NCI-H82 (cell line): ENCODE measurements at places on chromosomes 4 and X.

GRCh38 chr4:25925486-25926201 lies 11.6 kb downstream of the SMIM20 start:
- peak; percentile 63 for DNase-seq

DNA sequence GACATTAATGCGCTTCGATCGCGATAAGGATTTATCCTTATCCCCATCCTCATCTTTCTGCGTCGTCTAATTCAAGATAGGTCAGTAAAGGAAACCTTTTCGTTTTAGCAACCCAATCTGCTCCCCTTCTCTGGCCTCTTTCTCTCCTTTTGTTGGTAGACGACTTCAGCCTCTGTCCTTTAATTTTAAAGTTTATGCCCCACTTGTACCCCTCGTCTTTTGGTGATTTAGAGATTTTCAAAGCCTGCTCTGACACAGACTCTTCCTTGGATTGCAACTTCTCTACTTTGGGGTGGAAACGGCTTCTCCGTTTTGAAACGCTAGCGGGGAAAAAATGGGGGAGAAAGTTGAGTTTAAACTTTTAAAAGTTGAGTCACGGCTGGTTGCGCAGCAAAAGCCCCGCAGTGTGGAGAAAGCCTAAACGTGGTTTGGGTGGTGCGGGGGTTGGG lies 528 bp upstream of the FGF2 start:
- DNase-seq = peak; percentile 12

- DNase-seq = no peak
Observed at GRCh38 chr4:184420402-184420801, 53.9 kb downstream of the IRF2 start.

- DNase-seq = no peak
Observed at GRCh38 chr4:52102587-52102986, 51.5 kb downstream of the SPATA18 start.

DNA sequence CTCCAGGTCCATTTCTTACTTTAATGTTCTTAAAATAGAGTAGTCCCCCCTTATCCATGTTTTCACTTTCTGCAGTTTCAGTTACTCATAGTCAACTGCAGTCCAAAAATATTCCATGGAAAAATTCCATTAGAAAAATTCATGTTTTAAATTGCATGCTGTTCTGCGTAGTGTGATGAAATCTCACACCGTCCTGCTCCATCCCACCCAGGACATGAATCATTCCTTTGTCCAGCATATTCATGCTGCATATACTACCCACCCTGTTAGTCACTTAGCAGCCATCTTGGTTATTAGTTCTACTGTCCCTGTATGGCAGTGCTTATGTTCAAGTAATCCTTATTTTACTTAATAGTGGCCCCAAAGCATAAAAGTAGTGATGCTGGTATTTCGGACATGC lies 5.4 kb upstream of the PDLIM5 start:
- DNase-seq = no peak

DNA sequence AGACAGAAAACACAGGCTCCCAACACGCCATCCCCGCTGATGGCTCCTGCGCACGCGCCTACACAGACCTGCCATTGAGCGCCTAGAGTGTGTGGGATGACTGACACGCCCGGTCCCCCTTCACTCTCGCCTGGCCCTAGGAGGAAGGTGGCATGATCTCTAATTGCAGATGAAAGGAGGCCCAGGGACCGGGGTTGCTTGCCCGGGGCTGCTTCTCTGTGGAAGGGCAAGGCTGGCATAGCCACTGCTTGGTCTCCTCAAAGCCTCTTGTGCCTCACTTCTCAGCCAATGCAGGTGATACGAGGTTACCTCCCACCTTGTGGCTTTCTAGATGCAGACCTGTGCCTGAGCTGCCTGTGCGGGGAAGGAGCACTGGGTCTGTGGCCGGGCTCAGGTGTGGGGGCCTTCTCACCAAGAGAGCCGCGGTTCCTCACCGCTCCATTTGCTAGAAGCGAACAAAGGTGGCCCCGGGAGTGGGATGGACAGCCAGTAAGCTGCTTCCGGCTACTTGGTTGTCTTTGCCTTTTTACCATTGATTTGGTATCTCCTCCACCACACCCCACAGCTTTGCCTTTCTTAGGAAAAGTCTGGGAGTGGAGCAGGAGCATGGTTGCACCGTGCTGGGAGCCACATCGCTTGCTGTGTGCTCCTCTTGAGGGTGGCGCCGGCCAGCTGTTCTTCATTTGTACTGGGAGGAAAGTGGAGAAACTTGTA lies 47.0 kb downstream of the TBC1D14 start:
- no peak for DNase-seq

DNA sequence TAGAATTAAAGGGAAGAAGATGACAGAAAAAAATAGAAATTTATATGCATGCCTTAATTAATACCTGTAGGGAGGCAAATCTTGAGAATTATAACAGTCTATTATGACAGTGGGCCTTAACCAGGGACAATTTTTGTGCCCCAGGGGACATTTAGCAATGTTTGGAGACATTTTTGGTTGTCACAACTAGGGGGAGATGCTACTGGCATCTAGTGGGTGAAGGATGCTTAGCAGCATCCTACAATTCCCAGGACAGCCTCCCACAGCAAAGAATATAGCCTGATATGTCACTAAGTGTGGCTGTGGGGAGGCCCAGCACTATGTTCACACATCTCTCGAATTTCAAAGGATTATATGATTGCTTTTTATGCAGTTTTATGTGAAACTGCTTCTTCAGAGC lies 10.5 kb downstream of the GPR82 start:
- peak; percentile 45 for DNase-seq

DNA sequence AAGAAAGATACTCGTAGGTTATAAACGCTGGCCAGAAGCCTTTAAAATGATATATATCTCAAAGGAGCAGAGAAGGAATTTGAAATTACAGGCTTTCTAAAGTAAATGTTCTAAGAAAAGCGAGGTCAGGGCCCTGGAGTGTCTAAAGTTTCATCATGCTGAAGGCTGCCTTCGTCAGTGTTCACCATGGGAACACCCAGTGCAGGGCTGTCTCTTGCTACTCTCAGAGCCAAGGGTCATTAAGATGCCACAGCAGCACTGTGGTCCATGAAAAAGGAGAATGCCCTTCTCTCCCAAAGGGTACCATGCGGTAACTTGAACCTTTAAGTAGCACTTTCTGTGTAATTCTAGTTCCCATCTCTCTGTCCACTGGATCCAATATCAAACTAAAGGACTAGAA lies 174.5 kb upstream of the NWD2 start:
- no peak for DNase-seq

- no peak for DNase-seq
Observed at GRCh38 chr4:16760617-16761363, 137.7 kb downstream of the LDB2 start.

GRCh38 chrX:150504397-150505182 lies 63.8 kb upstream of the MTM1 start:
- no peak for DNase-seq

DNA sequence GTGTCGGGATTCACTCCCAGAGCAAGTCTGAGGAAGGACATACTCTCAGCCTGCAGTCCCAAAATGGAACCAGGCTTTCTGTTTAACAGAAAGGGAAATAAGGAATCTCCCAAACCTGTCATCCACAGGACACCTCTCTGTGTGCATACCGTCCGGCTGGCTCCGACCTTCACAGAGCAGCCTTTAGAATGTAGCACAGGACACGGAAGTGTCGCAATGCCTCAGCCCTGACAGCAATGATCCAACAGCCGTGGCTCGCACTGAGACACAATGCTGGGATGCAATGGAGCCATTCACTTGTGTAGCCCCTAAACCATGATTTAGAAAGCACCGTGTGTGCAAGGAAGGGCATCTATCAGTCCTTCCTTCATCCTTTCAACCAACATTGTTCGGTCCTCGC lies 15.5 kb upstream of the HELT start:
- DNase-seq = no peak

DNA sequence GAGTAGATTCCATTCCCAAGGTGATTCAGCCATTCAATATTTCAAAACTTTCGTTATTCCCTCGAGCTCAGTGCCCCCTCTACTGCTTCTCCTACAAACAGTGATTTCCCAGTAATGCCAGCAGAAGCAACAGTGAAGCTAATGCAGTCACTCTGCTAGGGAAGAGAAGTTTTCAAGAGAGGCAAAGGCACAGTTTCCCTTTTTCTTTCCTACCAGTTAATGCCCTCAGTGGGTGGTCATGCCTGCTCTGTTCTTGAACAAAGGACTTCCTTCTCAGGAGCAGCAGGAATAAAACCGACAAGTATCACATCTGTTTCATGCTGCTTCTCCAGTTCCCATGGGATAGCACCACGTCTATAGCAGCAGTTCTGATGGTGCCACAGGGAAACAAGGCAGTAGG lies 317.2 kb downstream of the TENM3 start:
- DNase-seq = peak; percentile 0
